ENCODE measurements at places on chromosomes 4 and X. TPM values are rescaled to one million over a fixed set of nuclear protein-coding genes. Genes with fewer than 3 reads are reported as not detected.

Gene TNIP3
- total RNA-seq = 0.64 TPM

Gene SSX2B
- not detected for total RNA-seq

Gene FAM50A
- total RNA-seq = 63.2 TPM

Gene OPRPN
- not detected for total RNA-seq

Gene MAGEA9B
- not detected for total RNA-seq

Gene FAM47A
- total RNA-seq = not detected

Gene VCX
- total RNA-seq = not detected

Gene ADH7
- not detected for total RNA-seq

- no peak for DNase-seq
- H3K27ac ChIP-seq = no peak overlapping the region
- H3K36me3 ChIP-seq = peaks cover 21% of the 10 kb centered on the region
- H3K4me1 ChIP-seq = no peaks in the 10 kb centered on the region
- H3K27me3 ChIP-seq = no peaks in the 10 kb centered on the region
- no peak overlapping the region for H3K4me3 ChIP-seq
Observed at GRCh38 chr4:42482516-42483327, 85.4 kb downstream of the SHISA3 start.

DNA sequence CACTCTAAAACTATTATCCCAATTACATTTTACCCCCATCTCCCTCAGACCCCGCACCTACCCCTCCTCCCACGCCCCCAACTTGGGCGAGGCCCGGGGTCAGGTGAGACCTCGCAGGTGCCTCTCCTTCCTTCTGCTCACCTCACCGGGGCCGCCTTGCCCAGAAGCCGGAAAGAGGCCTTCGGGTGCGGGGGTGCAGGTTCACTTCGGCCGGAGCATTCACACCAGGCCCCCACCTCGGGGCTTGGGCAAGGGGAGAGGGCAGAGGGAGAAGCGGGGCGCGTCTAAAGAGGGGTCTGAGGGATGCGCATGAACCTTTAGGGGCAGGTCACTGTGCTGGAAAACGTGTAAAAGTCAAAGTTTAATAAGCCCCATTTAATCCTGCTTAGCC, 427 bp downstream of the ZNF182 start:
- H3K27ac ChIP-seq = peak overlapping the region; percentile 92
- DNase-seq = peak; percentile 33
- no peaks in the 10 kb centered on the region for H3K27me3 ChIP-seq
- H3K36me3 ChIP-seq = peaks cover 3% of the 10 kb centered on the region
- peaks cover 7% of the 10 kb centered on the region for H3K4me1 ChIP-seq
- peak overlapping the region; percentile 83 for H3K4me3 ChIP-seq

DNA sequence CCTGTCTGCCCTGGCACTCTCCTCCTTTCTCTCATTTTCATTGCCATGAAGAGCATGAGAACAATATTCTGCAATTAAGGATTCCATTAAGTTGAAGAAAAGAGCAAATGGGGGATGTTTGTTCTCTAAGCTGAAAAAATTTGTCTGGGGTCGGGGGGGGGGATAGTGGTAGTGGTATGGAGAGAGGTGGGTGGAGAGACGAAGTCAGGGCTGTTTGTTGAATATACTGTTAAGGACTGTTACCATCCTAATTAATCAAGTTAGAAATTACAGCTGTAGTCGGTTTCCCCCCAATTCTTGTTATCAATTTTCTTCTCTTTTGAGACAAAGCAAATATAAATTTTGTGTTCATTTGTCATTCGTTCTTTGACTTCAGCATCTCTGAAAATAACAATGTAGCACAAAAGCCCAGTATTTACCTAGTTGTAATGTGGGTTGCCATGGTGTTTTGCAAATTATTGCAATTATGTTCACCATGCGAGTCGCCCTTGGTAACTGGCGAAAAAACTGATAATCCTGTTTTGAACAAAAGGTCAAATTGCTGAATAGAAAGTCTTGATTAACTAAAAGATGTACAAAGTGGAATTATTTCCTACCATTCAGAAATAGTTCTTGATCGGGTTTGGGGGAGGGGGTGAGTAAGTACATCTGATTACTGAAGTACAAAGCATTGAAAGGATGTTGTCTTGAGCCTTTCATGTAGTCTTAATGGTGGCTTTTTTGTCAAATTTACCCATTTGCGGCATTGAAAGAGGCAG, 139.1 kb downstream of the ARX start:
- no peak overlapping the region for H3K4me3 ChIP-seq
- DNase-seq = no peak
- H3K27ac ChIP-seq = no peak overlapping the region
- H3K4me1 ChIP-seq = no peaks in the 10 kb centered on the region

DNA sequence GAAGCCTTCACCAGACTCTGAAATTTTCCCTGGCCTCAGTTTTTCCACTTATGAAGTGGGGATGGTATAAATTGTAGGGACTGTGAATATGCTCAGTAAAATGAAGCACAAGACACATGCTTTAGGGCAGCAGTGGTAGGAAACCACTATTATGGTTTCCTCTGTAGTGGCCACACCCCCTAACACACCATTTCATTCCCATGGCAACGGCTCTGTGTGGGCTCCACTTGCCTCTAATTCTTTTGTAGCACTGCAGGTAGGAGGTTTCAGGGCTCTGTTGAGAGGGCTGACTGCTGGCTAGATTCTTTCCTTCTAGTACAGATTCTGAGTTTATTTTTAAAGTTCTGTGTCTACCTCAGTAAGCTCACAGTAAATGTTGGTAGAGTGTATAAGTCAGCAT, 3.5 kb upstream of the VMA21 start:
- peak overlapping the region; percentile 76 for H3K27ac ChIP-seq
- H3K27me3 ChIP-seq = no peaks in the 10 kb centered on the region

DNA sequence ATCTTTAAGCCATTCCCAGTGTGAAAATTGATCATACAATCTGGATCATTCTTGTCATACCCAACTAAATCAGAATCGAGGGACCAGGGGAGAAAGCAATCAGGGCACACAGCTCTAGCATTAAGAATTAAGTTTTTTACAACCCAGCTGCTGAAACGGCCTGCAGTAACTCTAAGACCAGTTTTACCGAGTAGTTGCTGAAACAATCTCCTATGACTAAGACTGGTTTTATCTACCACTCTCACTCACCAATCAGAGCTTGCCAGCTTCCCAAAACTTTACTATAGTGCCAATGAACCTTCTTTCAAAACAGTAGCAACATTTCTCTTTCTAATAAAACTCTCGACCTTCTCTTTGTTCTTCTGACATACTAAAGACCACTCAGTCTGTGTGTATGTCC, 2.8 kb upstream of the SAP30 start:
- H3K27me3 ChIP-seq = no peaks in the 10 kb centered on the region
- H3K4me3 ChIP-seq = no peak overlapping the region
- H3K27ac ChIP-seq = no peak overlapping the region
- peaks cover 16% of the 10 kb centered on the region for H3K4me1 ChIP-seq
- no peak for DNase-seq

DNA sequence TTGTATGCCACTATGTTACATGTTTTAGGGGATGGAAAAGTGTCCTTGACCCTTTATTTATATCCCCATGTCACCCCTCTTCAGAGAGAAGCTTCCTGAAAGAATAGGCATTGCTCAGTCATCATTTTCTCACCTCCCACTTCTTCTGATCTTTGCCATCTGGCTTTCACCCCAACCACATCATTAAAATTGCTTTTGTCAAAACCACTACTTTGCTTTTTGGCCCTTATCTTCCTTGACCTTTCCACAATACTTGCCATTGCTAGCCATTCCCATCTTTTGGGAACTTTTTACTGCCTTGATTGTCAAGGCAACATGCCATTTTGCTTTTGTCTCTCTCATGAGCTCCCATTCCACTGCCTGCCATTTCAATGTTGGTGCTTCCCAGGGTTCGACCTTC, 14.9 kb upstream of the FAM9B start:
- no peak for DNase-seq
- H3K36me3 ChIP-seq = no peaks in the 10 kb centered on the region
- no peak overlapping the region for H3K4me3 ChIP-seq
- H3K27me3 ChIP-seq = no peaks in the 10 kb centered on the region
- no peak overlapping the region for H3K27ac ChIP-seq

- H3K4me1 ChIP-seq = no peaks in the 10 kb centered on the region
- DNase-seq = no peak
- no peak overlapping the region for H3K27ac ChIP-seq
- no peak overlapping the region for H3K4me3 ChIP-seq
- H3K27me3 ChIP-seq = no peaks in the 10 kb centered on the region
Observed at GRCh38 chrX:136823175-136823574, 42.4 kb upstream of the ARHGEF6 start.

- H3K27ac ChIP-seq = no peak overlapping the region
- H3K27me3 ChIP-seq = no peaks in the 10 kb centered on the region
- no peak for DNase-seq
Observed at GRCh38 chr4:37765741-37766140, 60.7 kb upstream of the PGM2 start.

DNA sequence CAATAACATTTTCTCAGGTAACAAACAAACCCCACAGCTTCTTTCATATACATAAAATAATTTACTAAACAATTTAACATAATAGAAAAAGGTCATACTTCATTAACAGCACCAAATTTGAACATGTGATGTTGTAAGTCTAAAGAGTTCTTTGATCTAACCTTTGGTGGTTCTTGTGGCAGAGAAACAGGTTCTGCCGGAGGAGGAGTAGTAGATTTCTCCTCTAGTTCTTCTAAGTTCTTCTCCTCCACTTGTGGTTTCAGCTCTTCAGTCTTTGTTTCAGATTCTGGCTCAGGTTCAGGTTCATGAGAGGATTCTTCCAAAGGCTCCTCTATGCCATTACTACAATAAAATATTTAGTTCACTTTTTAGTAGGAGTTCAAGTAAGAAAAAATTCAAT, 18.3 kb downstream of the G3BP2 start:
- H3K4me3 ChIP-seq = no peak overlapping the region
- no peaks in the 10 kb centered on the region for H3K27me3 ChIP-seq
- H3K36me3 ChIP-seq = peaks cover 83% of the 10 kb centered on the region
- no peak for DNase-seq
- H3K27ac ChIP-seq = peak overlapping the region; percentile 35
- no peaks in the 10 kb centered on the region for H3K4me1 ChIP-seq

GRCh38 chrX:50002067-50002714, 79.8 kb downstream of the CLCN5 start:
- no peaks in the 10 kb centered on the region for H3K36me3 ChIP-seq
- H3K4me3 ChIP-seq = no peak overlapping the region
- no peaks in the 10 kb centered on the region for H3K27me3 ChIP-seq
- DNase-seq = no peak

DNA sequence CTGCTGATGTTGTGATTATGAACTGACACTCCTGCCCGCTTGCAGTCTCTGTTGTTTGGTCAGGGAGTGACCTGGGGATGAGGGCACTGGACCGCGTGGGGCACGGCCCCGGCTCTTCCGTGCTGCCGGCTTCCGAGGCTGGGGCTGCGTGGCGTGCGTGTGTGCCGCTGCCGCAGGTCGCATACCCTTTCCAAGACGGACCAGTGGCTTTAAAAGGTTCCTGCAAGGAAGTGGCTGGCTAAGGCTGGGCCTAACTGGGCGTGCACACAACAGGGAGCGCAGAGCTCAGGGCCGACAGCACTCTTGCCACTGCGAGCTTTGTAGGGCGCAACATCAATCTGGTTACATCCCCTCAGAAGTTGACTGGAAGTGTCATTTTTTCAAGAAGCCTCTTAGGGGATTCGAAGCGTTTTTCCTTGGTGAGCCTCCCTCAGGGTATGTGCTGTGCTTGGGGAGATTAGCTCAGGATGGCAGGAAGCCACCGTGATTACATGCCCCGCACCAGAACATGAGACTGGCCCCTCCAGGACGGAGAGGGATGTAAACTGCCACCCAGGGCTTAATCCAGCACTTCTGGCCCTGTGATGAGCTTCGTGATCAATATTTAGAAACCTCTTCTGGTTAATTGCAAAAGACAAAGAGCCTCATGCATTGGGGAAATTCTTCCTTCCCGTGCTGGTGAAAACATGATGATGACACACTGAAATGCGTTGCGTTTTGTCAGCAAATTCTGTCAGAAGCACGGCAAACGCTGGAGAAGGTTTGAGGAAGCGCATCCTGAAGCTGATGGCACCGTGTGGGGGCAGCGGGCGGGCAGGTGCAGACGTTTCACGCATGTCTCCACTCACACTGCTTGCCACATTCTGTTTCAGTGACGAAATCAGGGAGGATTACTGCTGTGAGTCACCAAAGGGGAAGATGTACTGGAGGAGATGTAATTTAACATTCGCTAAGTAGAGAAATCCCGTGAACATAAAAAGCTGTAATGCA, 11.1 kb downstream of the MAEA start:
- H3K36me3 ChIP-seq = peaks cover 29% of the 10 kb centered on the region
- H3K4me1 ChIP-seq = peaks cover 16% of the 10 kb centered on the region
- no peak overlapping the region for H3K4me3 ChIP-seq
- H3K27ac ChIP-seq = peak overlapping the region; percentile 38

GRCh38 chrX:30340753-30341152, 31.6 kb upstream of the NR0B1 start:
- no peak for DNase-seq
- H3K27me3 ChIP-seq = no peaks in the 10 kb centered on the region
- no peaks in the 10 kb centered on the region for H3K4me1 ChIP-seq
- no peak overlapping the region for H3K27ac ChIP-seq
- no peaks in the 10 kb centered on the region for H3K36me3 ChIP-seq
- H3K4me3 ChIP-seq = no peak overlapping the region

DNA sequence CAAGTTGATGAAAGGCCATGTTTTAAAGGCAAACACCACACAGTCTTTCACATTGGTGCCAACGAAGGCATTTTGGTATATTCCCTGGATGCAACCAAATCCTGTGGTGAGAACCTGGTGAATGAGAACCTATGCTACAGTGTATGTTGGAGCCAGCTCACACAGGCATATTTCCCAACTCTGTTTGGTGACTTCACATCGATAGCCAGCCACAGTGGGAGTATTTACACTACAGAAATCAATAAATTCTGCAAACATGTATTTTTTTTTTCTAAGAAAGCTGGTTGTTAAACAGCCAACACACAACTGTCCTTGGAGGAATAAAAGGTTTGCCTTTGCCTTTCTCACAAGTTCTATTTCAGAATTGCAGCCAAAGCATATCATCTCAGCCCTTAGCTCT, 691.0 kb downstream of the GRID2 start:
- H3K27me3 ChIP-seq = no peaks in the 10 kb centered on the region
- no peak overlapping the region for H3K4me3 ChIP-seq
- H3K36me3 ChIP-seq = no peaks in the 10 kb centered on the region
- no peak overlapping the region for H3K27ac ChIP-seq
- no peaks in the 10 kb centered on the region for H3K4me1 ChIP-seq
- DNase-seq = no peak

DNA sequence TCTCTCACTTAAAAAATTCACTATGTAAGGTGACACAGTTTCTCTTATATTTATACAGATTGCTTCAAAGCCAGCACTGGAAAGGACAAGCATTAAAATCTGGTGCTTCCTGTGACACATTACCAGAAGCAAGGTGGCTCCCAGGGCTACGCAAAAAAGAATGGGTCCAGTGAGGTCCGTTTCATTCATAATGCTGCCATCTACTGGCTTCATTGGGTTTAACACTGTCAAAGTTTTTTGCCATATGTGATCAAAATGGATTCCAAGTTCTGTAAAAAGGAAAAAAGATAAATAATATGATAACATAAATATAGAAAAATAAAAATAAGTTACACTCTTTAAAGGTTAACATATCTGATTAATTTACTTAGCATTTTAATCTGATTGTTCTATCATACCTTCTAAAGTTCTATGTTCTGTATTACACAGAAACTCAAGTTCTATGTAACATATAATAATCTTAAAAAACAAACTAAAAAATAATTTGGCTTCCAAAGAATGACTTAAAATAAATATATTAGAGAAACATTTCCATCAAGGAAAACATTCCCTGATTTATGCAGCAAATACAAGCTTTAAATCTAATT, 22.1 kb downstream of the YIPF7 start:
- no peaks in the 10 kb centered on the region for H3K36me3 ChIP-seq
- H3K27me3 ChIP-seq = peaks cover 3% of the 10 kb centered on the region
- peak; percentile 68 for DNase-seq
- no peak overlapping the region for H3K27ac ChIP-seq
- H3K4me1 ChIP-seq = no peaks in the 10 kb centered on the region

Data from natural killer cell (primary cell).